ENCODE measurements at places on chromosomes 16 and 17. TPM values are rescaled to one million over a fixed set of nuclear protein-coding genes. Genes with fewer than 3 reads are reported as not detected.

CES5A gene
- not detected for total RNA-seq

DNA sequence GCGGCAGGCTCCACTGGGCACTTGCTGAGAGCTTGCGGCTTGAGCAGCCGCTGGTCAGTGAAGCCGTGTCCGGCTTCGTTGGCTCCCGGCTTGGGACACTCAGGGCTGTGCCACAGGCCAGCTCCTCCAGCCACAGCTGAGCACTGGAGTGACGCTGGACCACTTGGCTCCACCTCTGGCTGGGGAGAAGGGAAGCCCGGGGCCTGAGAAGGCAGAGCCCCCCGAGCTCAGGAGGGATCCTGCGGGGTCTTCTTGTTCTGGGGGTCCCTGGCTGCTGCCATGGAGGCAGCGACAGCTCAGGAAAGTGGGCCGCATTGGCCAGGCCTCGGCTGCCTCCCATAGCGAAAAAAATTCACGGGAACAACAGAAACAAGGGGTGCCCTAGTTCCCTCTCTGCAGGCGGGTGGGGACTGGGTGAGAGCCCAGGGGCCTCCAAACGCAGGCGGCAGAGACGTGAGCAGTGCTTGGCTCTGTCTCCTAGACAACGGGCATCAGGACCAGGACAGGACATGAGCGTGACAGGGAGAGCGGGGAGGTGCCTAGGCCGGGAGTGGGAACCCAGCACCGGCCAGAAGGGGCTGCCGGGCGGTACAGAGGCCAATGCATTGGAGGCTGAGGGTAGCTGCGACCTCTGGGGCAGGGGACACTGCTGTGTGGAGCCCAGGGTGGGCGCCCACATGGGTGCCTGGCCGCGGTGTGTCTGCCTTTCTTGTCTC is 37.7 kb downstream of the SLC7A5 start:
- H3K4me3 ChIP-seq: no peak overlapping the region
- no peaks in the 10 kb centered on the region for H3K4me1 ChIP-seq
- no peak for DNase-seq

PRSS27 gene
- total RNA-seq: 0.51 TPM

DNA sequence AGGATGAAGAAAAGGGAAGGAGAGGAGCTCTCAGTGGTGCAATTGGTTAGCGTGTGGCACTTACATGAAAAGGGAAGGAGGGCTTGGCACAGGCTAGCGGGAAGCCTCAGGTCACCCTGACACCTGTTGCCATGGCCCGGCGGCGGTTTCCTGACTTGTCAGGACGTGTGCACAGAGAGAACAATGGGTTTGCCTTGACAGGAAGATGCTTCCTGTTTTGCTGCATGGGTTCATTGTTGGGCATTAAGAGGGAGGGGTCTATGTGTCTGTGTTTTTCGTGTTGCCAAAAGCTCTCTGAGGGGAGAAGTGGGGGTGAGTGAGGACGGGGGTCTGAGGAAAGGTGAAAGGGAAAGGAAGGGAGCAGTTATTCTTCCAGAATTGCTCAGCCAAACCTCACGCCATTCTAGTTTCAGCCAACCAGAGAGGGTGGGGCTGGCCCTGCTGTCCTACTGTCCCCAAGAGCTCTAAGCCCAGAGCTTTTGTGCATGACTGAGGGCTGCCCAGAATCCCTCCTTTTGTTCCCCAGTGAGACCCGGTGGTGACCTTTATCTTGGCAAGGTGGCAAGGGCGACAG is 17.1 kb upstream of the CCR7 start:
- H3K36me3 ChIP-seq: no peaks in the 10 kb centered on the region
- no peak for DNase-seq
- no peak overlapping the region for H3K4me3 ChIP-seq
- H3K27ac ChIP-seq: no peak overlapping the region
- H3K27me3 ChIP-seq: no peaks in the 10 kb centered on the region

- no peak overlapping the region for H3K27ac ChIP-seq
- H3K4me3 ChIP-seq: no peak overlapping the region
- no peaks in the 10 kb centered on the region for H3K27me3 ChIP-seq
- DNase-seq: no peak
Measured at GRCh38 chr16:2949705-2950352, 14.2 kb upstream of the KREMEN2 start.
